ENCODE measurements at places on chromosomes 11 and 22.

DNA sequence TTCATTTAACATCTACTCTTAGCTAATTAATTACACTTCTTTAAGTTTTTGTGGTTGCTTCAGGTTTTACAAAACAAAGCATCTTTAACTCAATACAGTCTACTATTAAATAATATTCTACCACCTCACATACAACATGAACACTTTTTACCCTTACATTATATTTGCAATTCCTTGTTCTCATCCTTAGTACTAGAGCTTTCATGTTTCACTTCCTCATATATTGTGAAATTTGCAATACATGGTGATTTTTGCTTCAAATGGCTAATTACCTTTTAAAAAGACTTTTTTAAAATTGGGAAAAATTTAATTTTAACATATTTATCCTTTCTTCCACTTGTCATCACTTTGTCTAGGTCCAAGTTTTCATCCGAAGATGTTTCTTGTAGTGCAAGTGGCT lies 37.5 kb downstream of the RSF1 start:
- DNase-seq: no peak

DNA sequence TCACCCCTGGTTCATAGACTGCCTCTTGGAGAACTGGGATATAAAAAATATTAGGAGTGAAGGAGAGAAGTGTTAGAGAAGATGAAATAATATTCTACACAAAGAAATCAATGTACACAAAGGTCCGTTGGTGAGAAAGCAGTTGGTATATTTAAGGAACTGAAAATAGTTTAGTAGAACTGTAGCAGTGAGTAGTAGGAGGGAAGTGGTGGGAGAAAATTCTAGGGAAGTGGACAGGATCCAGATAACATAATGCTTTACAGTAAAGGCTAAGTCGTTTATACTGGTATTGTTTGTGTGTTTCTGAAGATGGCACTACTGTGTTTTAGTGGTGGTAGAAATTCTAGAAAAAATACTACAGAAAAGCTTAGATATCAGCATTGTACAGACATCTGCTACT lies 120.8 kb upstream of the CHORDC1 start:
- no peak for DNase-seq

DNA sequence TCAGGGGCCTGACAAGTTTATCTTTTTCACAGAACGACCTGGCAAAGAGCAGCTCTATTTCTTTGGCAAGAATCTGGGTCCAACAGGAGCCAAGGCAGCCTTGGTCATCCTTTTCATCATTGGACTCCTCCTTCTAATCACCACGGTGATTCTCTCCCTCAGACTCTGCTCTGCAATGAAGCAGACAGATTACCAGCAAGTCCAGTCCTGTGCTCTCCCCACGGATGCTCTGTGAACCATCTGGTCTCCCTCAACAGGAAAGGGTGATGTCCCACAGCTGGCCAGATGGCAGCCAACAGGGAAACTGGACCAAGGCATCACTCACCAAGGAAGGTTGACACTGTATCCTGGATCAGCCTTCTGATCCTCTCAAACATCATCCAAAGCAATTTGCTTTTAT lies 17.0 kb upstream of the PANX1 start:
- DNase-seq: no peak

DNA sequence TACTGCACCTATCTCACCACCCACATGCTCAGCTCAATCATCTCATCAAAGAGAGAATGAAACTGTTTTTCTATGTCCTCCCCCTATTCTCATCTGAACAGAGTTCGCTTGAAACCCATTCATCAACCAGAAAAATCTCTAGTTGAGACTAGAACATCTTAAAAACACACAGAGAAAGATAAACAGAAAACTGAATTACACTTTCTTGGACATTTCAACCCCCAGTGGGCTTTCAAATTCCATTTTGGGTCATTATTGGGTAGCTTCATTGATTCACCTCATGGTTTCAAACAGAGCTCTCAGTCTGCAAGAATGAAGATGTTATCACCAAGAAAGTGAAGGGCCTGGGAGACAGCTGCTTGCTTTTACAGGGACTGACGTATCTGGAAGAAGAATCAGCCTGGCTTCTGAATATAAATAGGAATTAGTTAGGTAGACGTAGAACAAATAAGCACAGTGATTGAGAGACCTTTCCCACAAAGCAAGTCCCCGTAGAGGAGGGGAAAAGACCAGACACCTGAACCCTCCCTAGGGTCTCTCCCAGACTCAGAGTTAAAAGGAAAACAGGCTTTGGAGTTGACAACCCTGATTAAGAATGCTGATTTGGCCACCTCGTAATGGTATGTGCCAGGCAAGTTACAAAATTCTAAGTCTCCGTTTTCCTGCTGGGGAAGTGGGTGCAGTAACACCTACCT lies 155.7 kb downstream of the BBOX1 start:
- no peak for DNase-seq

GRCh38 chr11:46298699-46299433 lies 21.4 kb downstream of the CREB3L1 start:
- DNase-seq: no peak
